ENCODE measurements at places on chromosomes 11 and 22.

- no peak for DNase-seq
These were observed 106.4 kb upstream of the SESN3 start for GRCh38 chr11:95337175-95337957.

DNA sequence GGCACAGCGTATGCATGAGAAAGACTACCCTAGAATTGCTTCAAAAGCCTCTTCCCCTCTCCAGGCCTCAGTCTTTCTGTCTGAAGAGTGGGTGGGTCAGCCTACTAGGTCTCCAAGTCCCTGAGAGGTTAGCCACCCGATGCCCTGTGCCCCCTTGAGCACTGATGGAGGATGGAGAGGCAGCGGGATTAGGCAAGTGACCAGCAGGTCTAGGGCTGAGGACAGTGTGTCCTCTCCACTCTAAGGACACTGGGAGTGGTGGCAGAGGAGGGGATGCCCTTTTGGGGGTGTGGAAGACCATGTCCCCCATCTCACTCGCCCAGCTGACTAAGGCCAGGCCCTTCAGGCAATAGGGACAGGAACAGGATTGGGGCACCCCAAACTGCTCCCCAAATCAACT is 72.2 kb upstream of the WNT11 start:
- no peak for DNase-seq

DNA sequence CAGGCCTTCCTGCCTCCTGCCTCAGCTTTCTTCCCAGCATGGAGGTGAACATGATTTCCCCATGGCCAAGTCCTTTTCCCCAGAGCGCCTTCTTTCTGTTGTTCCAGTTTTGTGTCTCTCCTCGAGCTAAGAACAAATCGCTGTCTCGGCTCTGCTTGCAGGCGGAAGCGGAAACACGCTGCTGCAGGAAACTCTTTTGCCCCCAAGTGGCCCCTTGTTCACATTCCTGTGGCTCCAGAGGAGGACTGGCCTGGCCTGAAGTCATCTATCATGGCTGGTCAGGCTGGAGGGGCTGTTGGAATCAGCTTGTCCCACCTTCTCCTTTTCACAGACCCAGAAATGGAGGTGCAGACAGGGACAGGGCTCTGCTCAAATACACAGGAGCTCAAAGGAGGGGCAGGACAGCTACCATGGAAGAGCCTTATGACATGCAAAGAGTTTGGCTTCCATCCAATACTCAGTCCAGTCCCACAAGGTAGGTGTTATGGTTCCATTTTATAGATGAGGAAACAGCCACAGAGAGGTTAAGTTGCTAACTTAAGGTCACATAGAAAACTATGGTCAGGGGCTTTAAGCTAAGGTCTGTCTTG is 182.2 kb upstream of the SYT13 start:
- no peak for DNase-seq

DNA sequence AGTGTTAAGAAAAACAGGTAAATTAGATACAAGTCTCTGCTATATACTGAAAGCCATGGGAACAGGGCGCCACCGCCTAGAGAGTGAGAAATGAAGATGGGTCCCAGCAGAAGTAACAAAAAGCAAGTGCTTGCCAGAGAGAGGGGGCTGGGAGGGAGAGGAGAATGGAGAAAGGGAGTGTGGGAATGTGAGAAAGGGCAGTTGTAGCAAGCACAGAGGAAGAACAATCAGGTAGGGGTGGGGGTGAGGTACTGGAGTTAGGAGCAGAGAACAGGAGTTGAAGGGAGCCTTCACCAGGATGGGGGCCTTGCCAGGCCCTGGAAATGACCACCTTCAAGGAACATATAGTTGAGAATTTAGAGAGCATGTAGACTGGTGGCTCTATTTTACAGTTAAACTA is 66.8 kb downstream of the TCF20 start:
- no peak for DNase-seq

GRCh38 chr11:121762820-121763219 is 310.1 kb upstream of the SORL1-AS1 start:
- DNase-seq, result no peak

- no peak for DNase-seq
These were observed 43.2 kb upstream of the CHKA start for GRCh38 chr11:68164437-68164836.

DNA sequence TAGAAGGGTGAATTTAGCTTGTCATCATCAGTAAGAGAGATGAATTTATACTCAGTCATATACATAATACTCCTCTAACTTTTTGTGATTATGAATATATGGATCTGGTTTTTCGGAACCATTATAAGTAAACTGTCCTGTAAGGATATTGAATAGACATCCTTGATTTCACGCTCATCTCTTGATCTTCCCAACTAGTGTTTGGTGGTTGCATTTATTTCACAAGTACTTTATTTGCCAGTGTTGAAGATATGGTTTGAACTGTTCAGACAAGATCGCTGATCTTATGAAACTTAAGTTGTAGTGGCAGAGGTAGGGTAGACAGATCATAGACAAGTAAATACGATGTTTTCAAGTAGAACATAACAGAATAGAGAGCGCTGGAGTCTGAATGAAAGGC is 3.0 kb downstream of the FBXO7 start:
- DNase-seq, result no peak

- no peak for DNase-seq
These were observed 907 bp upstream of the PHLDA2 start for GRCh38 chr11:2929950-2930703.

DNA sequence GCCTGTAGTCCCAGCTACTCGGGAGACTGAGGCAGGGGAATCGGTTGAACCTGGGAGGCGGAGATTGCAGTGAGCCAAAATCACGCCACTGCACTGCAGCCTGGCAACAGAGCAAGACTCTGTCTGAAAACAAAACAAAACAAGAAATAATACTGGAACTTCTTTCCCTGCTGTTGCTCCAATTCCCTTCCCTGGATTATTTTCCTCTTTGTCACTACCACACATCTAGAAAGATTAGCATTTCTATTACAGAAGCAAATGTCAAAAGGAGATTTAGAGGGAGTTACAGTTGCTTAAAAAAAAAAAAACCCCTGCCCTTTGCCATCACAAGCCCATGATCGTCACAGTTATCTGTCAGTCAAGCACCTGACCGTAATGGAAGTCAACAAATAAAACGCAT is 17.7 kb upstream of the SCGB1D1 start:
- DNase-seq, result no peak

DNA sequence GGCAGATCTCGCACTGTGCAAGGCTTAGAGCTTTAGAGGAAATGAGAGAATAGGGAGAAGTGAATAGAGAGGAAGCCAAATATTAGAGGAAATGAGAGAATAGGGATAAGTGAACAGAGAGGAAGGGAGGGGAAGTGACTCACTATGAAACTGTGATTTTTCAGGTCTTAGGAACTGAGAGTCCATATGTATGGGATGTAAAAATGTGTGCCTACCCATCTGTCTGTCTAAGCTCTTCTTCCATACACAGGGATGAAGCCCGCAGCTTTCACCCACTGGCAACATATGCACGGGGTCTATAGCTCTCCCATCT is 6.4 kb upstream of the CCDC86 start:
- DNase-seq, result no peak

- no peak for DNase-seq
These were observed 9.6 kb downstream of the SERPINH1 start for GRCh38 chr11:75571625-75572024.

DNA sequence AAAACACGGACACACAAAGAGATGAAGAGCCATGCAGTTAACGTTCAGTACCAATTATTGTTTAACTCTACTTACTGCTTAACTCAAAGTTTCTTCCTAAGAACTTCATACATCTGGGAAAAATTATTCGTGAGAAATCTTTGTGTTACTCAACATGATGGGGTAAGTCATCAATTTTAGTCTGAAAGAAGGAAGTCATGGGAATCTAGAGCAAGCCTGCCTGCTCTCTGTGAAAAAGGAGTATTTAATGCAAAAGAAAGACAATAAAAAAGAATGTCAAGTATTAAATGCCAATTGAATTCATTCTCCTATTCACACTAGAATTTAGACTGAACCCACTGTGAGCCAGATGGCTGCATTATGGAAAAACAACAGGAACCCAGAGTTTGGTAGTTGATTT is 16.0 kb downstream of the TMEM123 start:
- no peak for DNase-seq

DNA sequence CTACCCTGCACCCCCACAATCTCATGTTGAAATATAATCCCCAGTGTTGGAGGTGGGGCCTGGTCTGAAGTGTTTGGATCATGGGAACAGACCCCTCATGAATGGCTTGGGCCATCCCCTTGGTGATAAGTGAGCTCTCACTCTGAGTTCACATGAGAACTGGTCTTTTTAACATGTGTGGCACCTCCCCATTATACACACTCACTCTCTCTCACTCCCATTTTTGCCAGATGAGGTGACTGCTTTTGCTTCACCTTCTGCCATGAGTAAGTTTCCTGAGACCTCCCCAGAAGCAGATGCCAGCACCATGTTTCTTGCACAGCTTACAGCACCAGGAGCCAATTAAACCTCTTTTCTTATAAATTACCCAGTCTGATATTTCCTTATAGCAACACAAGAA is 32.1 kb upstream of the DRD2 start:
- no peak for DNase-seq

DNA sequence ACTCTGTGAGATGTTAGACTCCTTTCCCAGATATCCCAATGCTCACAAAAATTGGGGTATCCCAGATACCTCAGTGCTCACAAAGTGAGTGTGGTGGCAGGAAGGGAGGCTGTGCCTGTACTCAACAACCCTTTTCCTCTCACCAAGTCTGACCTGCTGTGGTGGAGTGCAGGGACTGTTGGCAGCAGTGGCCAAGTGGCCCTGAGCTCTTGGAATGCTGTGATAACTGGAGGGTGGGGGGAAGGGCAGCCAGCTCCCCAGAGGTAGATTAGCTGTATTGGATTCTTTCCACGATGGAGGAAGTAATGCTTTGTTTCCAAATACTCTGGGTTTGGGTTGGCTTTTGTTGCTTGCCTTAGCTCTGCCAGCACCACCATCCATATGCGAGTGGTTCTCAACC is 46.0 kb upstream of the OR9Q1 start:
- no peak for DNase-seq

- DNase-seq, result no peak
These were observed 10.3 kb upstream of the PHF21B start for GRCh38 chr22:45019861-45020655.

- no peak for DNase-seq
These were observed 4.5 kb downstream of the OR9Q2 start for GRCh38 chr11:58193391-58193790.

DNA sequence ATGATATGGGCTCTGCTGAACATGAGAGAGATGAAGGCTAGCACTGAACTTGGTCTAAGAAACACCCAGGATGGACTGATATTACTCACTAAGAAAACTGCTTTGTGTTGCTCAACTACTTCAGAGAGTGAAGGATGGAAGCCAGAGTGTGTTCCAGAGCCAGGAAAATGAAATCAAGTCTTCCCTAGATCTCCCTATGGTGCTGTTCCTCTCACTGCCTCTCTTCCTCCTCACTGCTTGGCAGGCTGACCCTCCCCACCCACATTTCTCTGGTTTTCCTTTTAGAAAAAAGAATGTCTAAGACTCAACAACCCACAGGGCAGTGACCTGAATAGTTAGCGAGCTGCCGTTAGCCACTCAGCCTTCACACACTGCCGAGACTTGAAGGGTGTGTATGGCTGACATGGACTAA is 65.6 kb downstream of the CCDC81 start:
- no peak for DNase-seq

DNA sequence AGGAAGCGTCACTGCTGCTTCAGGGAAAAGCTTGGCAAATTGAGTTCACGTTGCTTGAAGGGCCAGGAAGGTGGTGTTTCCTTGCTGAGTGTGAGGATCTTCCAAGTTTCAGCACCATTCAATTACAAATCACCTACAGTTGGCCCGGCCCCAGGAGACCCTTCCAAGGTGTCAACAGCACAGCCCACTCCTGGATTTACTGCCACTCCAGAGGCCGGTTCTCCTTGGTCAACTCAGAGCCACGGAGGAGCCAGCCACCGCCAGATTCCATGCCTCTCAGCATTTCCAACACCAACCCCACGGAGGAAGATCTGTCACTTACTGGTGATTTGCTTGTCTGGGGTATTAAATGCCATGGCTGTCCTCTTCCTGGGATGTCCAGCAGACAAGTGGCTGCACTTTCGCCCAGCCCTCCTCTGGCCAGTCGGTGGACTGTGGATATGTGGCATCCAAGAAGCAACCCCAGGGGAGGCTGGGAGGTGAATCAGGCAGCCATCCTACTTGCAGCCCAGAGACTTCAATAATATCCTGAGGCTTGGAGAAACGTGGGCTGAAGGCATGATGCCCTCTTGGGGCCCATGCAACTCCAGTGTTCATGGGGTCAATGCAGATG is 74.1 kb upstream of the SHANK2 start:
- no peak for DNase-seq

DNA sequence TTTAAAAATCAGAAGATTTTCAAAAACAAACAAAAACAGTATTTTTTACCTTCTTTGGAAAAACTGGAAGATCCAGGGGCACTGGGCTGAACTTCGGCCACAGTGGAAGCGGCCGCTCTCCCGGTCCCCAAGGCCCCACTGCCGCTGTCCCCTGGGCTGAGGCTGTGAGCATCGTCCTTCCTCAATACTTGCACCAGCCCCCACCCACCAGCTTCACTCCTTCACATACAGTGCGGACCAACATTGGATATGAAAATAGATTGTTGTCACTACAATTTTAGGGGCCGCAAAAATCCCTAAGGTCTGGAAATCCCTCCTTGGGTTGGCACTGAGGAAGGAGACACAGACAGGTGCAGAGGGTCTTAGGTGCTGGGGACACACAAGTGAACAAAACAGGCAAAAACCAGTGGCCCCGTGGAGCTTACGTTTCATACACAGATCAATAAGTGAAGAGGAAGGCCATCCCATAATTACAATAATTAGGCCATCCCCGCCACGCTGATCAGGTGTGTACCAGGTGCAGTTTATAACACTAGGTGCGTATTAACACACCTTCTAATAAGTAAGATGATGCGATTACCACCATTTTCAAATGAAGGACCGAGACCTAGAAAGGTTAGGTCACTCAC is 28.2 kb upstream of the SLC22A12 start:
- DNase-seq, result no peak

GRCh38 chr11:95296165-95296564 is 65.2 kb upstream of the SESN3 start:
- DNase-seq, result no peak

GRCh38 chr22:37254867-37255233 is 10.8 kb upstream of the RAC2 start:
- DNase-seq, result no peak

- peak; percentile 34 for DNase-seq
These were observed 43.6 kb upstream of the OR4B1 start for GRCh38 chr11:48172818-48173609.

GRCh38 chr11:120424970-120425332 is 86.6 kb upstream of the GRIK4 start:
- no peak for DNase-seq

- no peak for DNase-seq
These were observed 3.4 kb downstream of the OR10V1 start for GRCh38 chr11:59710136-59710847.
